ENCODE measurements at places on chromosomes 2 and 18.

DNA sequence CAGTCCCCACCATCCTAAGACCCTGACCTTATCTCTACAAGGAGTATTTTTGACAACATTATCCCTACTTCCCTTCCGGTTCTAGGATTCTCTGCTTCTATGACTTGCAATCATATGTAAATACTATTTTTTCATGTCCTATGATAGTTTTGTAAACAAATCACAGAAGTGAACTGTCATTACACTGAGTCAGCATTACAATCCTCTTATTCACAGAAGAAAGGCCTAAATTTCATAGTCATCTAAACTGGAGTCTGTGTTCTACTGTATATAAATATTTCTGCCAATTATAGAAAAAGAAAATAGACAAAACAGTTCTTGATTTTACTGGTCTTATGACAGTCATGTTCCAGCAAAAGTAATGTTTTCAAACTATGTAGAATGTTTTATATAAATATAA, 265.1 kb downstream of the NCKAP5 start:
- no peaks in the 10 kb centered on the region for H3K4me1 ChIP-seq
- no peak overlapping the region for H3K27ac ChIP-seq
- H3K4me3 ChIP-seq = no peak overlapping the region
- H3K27me3 ChIP-seq = no peaks in the 10 kb centered on the region
- DNase-seq = no peak

- H3K4me3 ChIP-seq = peak within 1 kb of the TSS; percentile 98
- DNase-seq = peak; percentile 98
- no peaks in the 10 kb centered on the region for H3K27me3 ChIP-seq
- peak within 1 kb of the TSS; percentile 98 for H3K27ac ChIP-seq
- H3K4me1 ChIP-seq = peaks cover 20% of the 10 kb centered on the region
- H3K36me3 ChIP-seq = peaks cover 4% of the 10 kb centered on the region
Observed at GRCh38 chr18:11851146-11851805, at the start of gene CHMP1B. Gene CHMP1B (plus strand): TSS chr18:11851413. CDS start chr18:11851512, 99 bp downstream.

GRCh38 chr2:158473719-158474392, 17.1 kb downstream of the PKP4 start:
- H3K4me3 ChIP-seq = no peak overlapping the region
- H3K36me3 ChIP-seq = peaks cover 41% of the 10 kb centered on the region
- peaks cover 15% of the 10 kb centered on the region for H3K4me1 ChIP-seq
- no peak for DNase-seq
- no peaks in the 10 kb centered on the region for H3K27me3 ChIP-seq

GRCh38 chr2:824524-824923, 126.1 kb upstream of the SNTG2 start:
- H3K27me3 ChIP-seq = no peaks in the 10 kb centered on the region
- no peaks in the 10 kb centered on the region for H3K4me1 ChIP-seq

DNA sequence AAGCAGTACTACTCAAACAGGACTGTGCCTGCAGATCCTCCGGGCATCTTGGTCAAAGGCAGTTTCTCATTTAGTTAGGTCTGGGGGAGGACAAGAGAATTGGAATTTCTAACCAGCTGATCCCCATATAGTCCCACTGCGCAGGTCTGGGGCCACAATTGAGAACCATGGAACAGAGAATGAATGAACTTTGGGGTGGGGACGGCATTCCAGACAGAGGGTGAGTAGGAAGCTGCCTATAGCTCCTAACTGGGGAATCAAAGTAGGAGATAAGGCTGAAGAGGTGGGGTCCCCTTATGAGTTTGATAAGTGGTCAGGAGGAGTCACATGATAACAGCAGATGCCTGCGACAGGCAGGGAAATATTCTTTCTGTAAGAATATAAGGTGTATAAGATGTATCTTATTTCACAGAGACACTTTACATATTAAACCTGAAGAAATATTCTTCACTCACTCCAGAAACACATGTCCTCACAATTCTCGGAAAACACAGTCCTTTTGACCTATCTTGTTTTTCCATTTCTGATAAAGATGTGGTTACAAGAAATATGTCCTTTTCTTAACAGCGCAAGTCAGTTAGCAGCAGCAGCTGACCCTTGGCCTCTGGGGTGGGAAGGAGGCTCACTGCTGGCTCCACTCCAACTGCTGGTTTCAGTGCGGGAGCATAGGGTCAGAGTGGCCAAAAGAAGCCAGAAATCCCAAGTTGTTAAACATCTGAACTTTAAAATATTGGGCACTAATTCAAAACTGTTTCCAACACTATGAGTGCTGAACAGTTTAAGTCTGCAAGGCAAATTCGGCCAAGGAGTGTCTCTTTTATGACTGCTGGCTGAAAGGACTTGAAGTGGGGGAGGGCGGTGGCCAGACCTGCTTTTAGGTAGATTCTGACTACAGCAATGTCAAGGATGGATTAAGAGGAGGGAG, 12.6 kb upstream of the TMEM214 start:
- H3K27ac ChIP-seq = peak overlapping the region; percentile 13
- H3K36me3 ChIP-seq = peaks cover 7% of the 10 kb centered on the region
- H3K27me3 ChIP-seq = no peaks in the 10 kb centered on the region
- no peak for DNase-seq
- peaks cover 30% of the 10 kb centered on the region for H3K4me1 ChIP-seq

Data from type B pancreatic cell (in vitro differentiated cells).